GM04503 (cell line): ENCODE measurements at places on chromosomes 4 and X.

DNA sequence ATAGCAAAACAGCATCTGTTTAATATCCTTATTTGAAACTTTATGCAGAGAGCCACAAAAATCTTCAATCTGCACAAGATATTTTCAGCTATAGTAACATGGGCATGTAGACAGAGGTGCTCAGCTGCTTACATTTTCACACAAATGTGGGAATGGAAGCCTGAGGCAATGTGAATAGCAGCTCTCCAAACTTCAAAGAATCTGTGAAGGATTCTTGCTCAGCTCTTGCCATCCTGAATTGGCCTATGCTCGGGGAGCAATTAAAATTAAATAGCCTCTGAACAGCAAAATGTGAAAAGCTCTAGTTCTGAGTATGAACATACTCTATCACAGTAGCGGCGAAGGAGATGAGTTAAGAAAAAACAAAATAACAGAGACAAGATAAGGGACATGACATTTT lies 1523.8 kb downstream of the PCDH7 start:
- DNase-seq, result no peak

GRCh38 chr4:74367656-74368290 lies 2.8 kb downstream of the EREG start:
- no peak for DNase-seq

DNA sequence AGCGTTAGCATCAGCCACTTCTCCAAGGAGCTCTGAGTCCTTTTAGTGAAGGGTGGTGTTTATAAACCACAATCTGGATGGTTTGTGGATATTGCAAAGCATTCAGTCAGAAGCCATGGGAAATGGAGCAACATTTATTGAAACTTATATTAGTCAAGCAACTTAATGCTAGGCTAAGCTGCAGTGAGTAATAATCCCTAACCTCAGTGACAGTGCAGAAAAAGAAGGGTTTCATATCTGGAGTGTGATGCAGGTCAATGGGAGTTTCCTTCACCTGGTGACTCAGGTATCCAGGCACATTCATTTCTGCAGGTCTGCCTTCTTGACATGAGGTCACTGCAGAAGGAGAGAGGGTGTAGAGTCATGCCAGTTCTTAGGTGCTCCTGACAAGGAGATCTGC lies 10.4 kb upstream of the DRD5 start:
- DNase-seq, result no peak

DNA sequence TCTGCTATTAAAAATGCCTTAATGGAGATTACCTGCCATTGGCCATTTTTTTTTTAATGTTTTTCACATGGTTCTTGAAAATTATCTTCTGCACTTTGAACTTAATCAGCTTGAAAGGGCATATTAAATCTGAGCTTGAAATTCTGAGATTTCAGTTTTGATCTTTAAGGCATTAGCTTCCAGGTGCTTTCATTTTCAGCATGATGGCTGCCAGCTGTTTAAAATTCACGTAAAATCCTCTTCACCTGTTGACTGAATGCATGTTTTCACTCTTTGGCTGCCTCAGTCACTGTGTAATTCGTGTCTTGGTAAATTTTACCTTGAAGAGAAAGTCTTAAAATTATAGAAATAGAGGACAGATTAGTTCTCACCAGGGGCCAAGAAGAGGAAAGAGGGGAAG lies 39.6 kb downstream of the SMAD1 start:
- DNase-seq, result no peak
